Bronchial epithelial cell (primary cell): ENCODE measurements at places on chromosomes 16 and 17. TPM values are rescaled to one million over a fixed set of nuclear protein-coding genes. Genes with fewer than 3 reads are reported as not detected.

The NUDT7 gene
- total RNA-seq: 1.8 and 5.9 TPM in 2 replicates

The CHST4 gene
- total RNA-seq: under 0.01 and 0.26 TPM in 2 replicates

The HLF gene
- 0.26 and 0.51 TPM in 2 replicates for total RNA-seq

The ARL17A gene
- 1.5 and 2.9 TPM in 2 replicates for total RNA-seq

The PABPN1L gene
- not detected in 2 replicates for total RNA-seq

The SOST gene
- not detected in 2 replicates for total RNA-seq
